ENCODE measurements at places on chromosomes 3 and 15.

DNA sequence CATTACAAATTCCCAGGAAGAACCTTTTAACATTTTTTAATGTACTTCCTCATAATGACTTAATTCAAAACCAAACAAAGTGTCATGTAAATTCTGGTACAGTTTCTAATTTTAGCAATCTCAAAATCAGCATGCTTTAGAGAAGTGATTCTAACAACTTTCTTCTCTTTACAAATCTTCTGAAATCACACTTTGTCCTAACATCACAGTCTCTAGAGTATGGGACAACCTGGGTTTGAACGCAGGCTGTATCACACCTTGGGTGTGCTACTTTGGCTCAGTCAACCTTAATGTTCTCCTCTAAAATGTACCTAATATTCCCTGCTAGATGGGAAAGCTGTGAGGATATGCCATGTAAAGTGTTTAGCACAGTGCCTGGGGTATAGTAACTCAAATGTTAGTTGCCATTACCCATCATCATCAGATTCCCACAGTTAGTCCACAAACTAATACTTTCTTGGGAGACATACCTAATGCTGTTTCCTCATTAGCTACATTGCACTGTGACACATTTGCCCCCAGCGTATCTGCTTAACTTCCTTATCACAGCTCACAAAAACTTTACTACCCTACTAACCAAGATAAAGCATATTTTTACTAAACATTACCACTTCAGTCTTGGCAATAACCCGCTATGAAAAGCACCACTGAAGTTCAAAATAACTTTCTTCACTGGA is 3.1 kb downstream of the TSPAN3 start:
- no peak for DNase-seq

DNA sequence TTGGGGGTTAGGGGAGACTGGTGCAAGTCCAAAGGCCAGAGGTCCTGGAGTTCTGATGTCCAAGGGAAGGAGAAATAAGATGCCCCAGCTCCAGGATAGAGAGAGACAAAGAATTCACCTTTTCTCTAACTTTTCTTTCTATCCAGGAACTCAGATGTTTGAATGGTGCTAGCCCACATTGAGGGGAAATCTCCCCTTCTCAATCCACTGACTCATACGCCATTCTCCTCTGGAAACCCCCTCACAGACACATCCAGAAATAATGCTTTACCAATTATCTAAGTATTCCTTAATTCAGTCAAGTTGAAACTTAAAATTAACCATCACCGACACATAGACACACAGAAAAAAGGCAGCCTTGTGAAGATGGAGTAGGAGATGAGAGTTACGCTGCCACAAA is 1085.2 kb downstream of the NSUN3 start:
- DNase-seq = no peak

- DNase-seq = no peak
Measured at GRCh38 chr3:159922861-159923312, 65.7 kb upstream of the IL12A start.

- no peak for DNase-seq
Measured at GRCh38 chr3:105747060-105747541, 121.7 kb downstream of the CBLB start.

DNA sequence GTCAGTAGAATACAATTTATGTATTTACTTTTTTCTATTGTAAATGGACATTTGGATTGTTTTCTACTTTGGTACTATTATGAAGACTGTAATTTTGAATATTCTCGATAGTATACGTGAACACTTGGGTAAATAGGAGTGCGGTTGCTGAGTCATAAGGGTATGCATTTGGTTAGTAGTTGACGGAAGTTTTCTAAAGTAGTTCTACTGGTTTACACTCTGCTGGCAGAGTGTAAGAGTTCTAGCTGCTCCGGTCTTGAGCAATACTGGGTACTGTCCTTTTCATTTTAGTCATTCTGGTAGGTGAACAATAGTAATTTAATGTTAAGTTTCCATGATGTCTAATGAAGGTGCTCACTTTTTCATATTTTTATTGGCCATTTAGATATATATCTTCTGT is 70.0 kb downstream of the MEF2A start:
- no peak for DNase-seq

- DNase-seq = no peak
Measured at GRCh38 chr3:132317229-132317948, at the start of gene ACP3. TSS of gene ACP3 (plus strand) at chr3:132317407. CDS start at chr3:132317457, 50 bp downstream.

Data from stimulated activated CD4-positive, alpha-beta T cell treated with anti-CD3 and anti-CD28 coated beads, Interleukin-1b, Interleukin-23, amount 100 ng/mL, for 24 hours (primary cell).